ENCODE measurements at places on chromosomes 5 and 9.

- DNase-seq: no peak
Measured at GRCh38 chr5:69364414-69364813, 4.9 kb downstream of the AK6 start.

DNA sequence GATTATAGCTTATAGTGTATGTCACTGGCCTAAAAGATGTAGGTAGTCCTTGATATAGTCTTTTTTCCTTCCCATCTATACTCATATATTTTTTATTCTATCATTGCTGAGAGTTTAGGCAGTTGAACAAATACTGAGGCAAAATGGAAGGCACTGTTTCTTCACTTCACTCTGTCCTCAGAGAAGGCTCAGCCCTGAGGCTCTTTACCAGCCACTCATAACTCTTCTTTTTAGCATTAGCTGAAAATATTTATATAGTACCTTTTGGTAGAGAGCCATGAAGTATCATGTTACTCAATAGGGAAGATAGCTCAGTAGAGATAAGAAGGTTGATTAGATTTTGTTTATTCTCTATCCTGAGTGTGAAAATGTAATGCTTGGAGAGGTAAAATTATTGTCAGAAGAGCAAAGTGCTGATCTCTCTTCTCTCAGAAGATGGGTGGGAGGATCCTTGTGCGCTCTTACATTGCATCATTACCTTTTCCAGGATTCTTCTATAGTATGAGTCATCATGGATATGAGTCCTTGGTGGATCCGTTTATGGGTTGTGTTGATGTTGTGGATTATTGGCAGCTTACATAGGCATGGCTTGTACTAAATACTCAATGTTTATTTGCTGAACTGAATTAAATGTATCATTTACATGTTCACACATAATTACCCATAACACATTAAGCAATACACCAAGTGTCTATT lies 88.1 kb downstream of the ANXA1 start:
- no peak for DNase-seq

GRCh38 chr5:31531543-31531887 lies 378 bp downstream of the DROSHA start:
- DNase-seq: no peak

- DNase-seq: no peak
Measured at GRCh38 chr9:116724123-116724522, 37.0 kb downstream of the TRIM32 start.

DNA sequence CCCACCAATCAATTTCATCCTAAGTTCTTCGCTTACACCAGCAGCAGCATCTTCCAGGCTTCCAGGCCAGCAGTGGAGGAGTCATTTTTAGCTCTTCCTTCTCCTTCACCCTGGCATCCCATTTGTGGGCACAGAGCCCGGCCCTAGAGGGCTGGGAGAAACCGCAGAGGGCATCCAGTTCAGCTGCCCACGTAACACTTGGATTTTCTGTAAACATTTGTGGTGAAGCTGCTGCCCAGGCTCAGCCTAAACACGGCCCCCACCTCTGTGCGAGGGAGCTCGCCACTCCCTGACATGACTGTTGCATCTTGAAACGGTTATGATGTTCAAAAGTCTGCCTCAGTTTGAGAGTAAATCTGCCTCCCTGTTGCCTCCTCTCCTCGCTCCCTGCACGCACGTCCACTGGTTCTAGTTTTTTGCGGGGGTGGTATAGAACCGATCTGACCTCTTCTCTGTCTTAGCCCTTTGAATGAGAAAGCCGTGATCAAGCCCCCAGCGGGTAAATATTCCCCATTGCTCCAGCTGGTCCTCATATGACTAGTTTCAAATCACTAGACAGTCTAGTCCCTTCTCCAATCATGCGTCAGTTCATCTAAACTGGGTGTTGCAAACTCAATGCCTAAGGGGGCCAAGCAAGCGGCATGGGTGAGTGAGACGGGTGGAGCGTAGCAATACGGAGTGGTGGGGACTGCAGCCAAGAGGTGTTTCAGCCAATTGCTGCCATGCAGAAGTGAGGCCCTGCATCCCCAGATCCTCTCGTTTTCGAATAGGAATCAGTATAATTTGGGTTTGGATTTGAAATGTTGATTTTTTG lies 34.9 kb upstream of the N4BP3 start:
- DNase-seq: no peak

DNA sequence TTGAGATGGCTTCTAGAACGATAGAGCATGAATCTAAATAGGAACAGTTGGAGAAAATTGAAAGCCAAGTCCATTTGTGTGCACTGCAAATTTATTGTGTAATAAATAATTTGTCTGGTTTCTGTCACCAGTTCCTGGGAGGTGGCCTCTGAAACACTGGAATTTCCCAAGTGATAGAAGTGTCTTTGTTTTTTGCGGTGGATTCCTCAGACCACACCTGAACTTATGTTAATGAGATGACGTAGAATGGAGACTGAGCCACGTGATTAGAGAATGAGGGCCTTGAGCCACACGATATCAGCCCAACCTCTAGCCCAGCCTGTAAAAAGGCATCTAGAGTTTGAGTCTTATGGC lies 105.1 kb downstream of the MSX2 start:
- no peak for DNase-seq

DNA sequence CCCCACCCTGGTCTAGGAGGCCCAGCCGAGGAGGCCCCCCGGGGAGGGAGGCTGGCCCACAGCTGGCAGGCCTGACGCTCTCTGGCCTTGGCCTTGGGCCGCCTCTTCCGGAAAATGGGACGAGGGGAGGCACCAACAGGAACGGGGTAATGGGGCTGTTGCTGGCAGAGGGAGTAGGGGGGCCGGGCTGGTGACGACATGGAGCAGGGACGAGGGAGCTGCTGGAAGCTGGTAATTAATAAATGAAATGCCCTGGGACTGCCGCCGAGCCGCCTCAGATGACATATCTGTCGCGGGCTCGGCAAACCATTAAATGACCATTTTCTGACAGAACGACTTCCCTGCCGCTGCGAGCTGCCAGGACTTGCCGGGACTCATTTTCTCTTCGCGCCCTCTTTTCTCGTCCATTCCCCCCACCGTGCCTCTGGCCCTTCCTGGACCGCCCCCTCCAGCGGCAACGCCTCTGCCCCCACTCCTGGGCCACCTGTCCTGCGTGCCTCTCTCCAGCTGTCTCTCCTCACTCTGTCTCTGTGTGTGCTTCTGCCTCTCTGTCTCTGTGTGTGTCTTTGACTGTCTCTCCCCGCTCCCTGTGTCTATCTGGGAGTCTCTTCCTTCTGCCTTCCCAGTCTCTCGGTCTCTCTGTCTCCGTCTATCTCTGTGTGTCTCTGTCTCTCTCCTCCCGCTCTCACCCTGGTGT lies 215.7 kb downstream of the PAX5 start:
- no peak for DNase-seq

DNA sequence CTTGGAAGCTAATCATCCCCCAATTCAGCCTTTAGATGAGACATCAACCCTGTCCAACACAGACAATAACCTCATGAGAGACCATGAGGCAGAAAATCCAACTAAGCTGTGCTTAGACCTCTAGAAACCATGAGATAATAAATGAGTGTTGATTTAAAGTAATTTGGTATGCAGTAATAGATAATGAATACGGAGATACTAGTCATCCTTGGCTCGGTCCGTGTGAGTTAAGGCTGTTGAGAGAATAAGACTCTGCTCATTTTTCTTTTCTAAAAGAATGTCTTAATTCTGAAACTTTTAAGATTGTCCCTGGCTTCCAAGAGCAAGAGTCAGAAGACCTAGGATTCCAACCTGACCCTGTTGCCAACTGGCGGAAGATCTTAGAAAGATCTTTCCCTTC lies 6.1 kb downstream of the TNC start:
- DNase-seq: no peak

- DNase-seq: no peak
Measured at GRCh38 chr5:74275171-74275992, 365.1 kb downstream of the ENC1 start.

DNA sequence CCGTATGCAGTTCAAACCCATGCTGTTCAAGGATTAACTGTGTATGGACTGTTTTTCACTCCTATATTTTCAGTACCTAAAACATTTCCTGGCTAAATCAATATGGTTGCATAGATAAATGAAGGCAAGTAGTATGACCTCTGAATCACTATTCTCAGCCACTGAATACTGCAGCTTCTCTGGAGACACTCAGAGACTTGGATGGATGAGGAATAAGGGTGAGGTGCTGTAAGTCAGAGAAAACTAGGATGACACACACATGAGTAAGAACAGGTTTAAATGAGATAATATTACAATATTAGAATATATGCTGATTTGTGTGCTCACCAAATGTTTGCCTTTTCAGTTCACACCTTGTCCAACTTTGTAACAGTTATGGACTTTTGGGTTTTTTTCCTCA lies 26.0 kb upstream of the ANXA1 start:
- DNase-seq: no peak

GRCh38 chr5:10158886-10159285 lies 90.8 kb downstream of the ATPSCKMT start:
- DNase-seq: no peak

DNA sequence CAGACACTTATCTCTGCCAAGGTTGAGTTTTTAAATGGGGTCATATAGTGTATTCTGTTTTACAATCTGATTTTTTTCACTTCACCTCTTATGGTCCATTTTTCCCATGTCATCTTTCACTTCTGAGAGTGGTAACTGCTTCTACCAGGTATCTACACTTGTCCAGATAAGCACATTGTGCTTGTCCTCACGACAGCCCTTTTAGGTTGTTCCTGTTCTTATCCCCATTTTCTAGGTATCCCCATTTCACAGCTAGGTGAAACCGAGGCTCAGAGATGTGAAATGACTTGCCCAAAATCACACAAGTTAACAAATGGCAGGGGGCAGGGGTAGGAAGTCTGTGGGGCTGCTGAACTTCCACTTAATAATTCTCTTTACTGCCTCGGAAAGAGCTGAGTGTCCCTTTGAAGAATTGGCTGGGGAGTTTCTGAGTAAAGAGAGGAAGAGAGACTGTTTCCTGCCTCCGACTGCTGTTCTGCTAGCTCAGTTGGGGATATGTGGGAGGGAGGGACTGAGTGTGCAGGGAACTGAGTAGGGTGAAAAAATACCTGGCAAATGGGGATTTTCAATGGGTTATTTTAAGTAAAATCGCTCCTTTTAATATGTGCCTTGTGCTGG lies 255.4 kb downstream of the GRIA1 start:
- no peak for DNase-seq

- DNase-seq: no peak
Measured at GRCh38 chr5:58582019-58582802, 664 bp upstream of the RAB3C start.

DNA sequence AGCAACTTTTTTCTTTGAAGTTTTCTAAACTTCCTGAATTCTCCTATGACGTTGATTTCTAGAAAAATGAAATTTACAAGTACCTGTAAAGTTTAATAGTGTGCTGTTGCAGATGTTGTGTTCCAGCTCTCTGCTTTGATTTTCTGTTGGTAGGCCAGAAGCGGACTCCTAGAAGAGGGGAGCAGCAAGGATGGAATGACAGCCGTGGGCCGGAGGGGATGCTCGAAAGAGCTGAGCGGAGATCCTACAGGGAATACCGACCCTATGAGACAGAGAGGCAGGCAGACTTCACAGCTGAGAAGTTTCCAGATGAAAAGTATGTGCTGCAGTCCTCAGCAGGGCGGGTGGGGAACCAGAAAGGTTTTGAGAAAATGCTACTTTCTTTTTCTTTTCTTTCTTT lies 8.3 kb downstream of the HABP4 start:
- no peak for DNase-seq

GRCh38 chr5:34053571-34054399 lies 10.8 kb upstream of the C1QTNF3 start:
- DNase-seq: no peak

DNA sequence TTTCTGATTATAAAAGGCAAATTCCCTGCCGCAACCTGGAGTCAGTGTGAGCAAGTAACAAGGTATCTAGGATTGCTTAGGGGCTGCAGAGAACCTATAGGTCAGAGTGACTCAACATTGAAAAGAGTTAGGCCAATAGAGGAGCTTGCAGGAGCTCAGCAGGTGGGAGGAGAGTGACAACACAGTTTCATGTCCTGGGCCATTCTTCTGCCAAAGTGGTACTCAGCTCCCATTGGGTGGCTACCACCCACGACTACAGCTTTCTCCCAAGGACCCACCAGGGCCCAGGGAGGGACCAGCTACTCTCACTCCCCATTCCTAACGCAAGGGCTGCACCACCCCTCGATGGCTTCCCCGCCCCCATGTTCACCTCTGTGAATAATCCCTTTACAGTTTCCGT lies 86.7 kb upstream of the SPATA31C2 start:
- DNase-seq: no peak

DNA sequence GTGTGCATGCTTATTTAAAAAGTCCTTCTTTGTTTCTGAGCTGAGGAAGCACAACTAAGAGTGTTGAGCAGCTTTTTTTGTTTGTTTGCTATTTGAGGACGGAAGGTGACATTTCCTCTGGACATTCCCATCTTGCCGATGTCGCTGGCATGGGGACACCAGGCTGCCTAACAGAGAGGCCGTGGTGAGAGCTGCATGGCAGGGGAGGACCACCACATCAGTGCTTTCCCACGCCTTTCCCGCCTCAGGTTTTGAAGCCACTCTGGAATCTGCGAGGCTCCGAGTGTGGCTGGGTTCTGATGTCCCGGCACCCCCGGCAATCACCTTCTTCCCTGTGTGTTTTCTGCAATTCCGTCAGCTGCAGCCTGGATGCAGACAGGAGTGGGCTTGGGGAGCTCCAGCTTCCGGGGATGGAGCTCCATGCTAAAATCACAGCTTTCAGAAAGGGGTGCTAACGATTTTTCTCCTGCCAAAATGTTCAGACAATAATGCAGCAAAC lies 259.8 kb upstream of the IRX4 start:
- DNase-seq: no peak

DNA sequence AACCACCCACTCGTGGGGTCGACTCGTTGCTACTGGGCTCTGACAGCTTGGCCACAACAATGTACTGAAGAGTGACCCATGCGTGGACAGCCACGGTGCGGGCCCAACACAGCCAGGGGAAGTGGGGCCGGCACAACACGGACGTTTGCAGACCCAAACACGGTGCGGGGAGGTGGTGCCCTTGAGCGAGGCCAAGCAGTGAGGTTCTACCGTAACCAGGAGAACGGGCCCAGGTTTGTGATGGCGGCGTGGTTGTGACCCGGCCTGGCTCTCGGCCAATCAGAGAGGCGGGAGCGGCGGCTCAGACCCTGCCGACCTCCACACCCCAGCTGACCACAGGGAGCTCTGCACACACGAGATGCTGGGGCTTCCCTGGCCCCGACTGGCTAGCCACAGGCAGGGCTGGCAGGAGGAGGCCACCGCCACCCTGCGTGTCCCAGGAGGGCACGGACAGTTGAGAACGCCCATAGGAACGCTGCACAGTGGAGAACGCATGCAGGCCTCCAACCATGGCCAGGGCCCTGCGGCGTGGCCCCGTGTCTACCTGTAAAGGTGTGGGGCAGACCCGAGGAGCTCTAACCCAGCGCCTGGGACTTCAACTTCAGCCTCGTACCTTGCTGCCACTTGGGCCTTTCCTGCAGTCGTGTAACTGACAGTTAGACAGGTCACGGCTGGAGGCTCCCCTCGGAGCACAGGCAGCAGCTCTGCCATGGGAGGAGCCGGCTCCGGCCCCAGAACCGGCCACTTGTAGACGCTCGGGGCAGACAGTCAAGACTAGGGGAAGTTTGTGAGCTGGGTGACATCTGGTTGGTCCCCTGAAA lies 13.7 kb downstream of the BRD3 start:
- no peak for DNase-seq

Measured in activated naive CD4-positive, alpha-beta T cell treated with anti-CD3 and anti-CD28 coated beads, Interleukin-2, amount 50 U/mL, for 72 hours (primary cell).